ENCODE measurements at places on chromosomes 16 and 17.

GRCh38 chr16:84478172-84478947 lies 26.1 kb downstream of the MEAK7 start:
- DNase-seq = no peak

DNA sequence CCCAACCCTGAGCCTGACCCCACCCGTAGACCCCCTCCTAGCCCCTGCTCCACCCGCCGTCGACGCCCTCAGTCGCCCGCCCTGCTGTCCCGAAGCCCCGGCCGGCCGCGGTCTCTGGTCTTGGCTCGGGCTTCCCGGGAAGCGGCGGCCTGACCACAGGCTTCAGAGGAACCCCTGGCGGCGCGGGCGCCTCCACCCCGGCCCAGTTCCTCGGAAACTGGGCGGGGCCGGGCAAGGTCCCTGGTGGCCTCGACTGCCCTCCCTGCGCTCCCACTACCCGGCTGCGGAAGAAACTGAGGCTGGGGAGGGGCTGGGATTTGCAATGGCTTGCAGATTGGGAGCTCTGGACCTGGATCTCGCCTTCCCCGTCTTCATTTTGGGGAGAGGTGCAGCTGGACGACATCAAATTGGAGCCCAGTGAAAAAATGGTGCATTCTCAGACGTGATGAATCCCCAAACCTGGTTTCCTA lies 692 bp upstream of the SOCS1 start:
- DNase-seq = peak; percentile 71

GRCh38 chr16:191831-192230 lies 11.6 kb downstream of the HBQ1 start:
- no peak for DNase-seq

- DNase-seq = no peak
These were observed 40.2 kb downstream of the JPH3 start for GRCh38 chr16:87642491-87642890.

DNA sequence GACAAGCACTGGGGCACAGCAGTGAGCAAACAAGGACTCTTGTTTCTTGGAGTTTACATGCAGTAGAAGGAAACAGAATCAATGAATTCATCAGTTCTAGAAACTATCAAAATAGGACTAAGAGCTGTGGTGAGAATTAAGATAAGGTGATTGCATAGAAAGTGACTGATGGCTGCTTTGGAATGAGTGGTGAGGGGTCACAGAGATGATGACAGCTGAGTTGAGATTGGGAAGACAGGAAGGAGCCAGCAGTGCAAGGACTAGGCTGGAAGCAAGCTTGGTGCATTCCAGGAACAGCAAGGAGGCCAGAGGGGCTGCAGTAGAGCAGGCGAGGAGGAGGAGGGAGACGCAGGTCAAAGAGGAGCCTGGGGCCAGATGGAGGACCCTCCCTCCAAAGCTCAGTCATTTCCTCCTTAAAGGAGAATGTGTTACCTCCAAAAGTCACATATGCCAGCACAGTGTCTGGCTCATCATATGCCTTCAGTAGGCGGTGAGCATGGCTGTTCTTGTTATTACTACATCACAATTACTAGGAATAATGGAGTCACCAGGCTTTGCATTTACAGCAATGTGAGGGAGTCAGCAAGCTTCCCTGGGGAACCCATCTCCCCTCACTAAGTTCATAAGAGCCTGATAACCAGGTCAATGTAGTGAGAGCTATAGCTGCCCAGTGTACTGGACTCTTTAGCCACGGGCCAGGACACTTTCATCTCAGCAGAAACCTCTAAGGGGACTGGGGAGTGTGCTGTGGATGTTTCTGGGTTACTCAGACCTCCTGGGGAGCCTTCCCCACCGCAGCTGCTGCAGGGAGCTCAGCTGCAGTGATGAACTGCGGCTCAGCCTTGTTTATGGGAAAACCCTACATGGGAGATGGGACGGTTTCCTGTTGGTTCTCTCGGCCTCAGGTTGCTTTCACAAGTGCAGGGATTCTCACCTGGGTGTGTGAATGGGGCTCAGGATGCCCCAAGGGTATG lies 157.2 kb downstream of the SEC14L1 start:
- DNase-seq = no peak

- no peak for DNase-seq
These were observed 56.0 kb downstream of the CEP112 start for GRCh38 chr17:66135896-66136295.

- no peak for DNase-seq
These were observed 19.1 kb downstream of the SLC12A3 start for GRCh38 chr16:56884026-56884582.

DNA sequence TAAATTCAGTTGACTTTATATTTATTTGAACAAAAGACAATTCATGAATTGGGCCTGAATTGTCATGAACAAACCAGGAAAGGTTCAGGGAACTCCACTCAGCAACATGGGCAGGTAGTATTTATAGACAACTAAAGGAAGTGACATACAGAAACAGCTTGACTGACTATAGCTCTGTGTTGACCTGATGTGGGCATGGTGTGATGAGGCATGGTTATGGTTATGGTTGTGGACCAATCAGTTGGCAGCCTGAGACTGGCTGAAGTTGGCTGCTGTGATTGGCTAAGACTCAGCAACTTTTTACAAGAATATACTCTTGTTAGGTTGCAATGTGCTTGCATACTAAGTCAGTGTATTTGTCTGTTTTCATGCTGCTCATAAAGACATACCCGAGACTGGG lies 108.4 kb downstream of the HS3ST3B1 start:
- no peak for DNase-seq

- DNase-seq = no peak
These were observed 92.1 kb downstream of the CACNG1 start for GRCh38 chr17:67136191-67137025.

DNA sequence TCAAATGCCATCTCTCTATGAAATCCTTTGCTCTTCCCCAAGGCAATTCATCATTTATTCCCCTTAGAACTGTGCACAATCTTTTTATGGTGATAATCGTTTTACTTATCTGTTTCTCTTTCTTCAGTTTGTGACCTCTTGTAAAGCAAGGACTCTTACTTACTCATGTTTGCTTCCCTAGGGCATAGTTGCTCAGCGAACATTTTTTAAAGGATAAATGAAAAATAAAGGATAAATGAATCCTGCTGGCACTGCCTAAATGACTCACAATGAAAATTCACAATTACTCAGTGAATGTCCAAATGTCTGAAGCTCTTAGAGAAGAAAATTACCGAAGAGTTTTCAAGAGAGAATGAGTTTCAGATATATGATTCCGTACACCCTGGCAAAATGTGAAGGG lies 671.7 kb downstream of the CDH11 start:
- DNase-seq = no peak

DNA sequence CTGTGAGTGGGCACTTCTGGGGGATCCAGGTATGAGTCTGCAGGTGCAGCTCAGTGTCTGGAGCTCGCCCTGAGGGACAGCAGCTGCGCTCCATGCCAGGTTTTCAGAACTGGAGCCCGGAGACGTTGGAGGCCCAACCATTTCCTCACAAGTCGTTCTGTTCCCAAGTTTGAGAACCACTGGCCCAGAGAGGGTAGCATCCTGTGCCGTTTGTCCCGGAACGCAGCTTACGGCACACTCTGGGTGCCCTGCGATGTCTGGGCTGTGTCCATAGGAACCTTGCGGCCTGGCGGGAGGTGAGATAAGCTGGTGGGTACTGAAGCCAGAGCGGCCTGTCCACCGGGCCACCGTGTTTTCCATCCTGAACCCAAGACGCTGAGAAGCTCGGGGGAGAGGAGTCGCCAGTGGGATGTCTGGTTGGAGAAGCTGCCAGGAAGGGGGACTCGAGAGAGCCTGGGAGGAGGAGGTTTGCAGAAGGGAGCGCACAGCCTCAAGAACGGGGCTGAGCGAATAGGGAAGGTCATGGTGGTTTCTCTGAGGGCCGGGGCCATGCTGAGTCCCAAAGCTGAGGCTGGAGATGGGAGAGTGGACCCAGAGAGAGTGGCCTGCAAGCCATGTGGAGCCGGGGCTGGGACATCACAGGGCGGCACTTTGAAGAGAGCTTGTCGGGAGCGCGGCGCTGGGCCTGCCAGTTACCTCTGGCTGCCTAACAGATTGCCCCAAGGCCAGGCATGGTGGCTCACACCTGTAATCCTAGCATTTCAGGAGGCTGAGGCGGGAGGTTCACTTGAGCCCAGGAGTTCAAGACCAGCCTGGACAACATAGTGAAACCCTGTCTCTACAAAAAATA lies 211.0 kb upstream of the GSE1 start:
- DNase-seq = no peak

DNA sequence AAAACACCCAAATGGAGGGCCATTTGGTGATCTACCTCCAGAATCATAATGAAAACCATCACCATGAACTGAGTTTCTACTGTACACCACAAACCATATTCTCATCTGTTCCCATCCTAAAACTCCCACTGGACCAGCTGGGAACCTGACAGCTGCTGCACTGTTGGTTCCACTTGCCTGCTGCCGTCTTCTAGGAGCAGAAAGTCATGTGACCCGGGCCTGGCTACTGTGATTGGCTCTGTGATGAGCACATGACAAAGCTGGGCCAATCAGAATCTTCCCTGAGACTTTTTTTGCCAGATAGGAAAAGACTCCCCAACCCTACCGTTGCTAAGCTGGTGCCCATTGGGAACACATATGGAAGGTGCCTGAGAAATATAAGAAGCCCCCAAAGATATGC lies 264.2 kb downstream of the MRTFB start:
- DNase-seq = no peak

Data from GM23338 (cell line).